ENCODE measurements at places on chromosomes 1 and 21.

- no peak for DNase-seq
Observed at GRCh38 chr1:193890935-193891334, 704.5 kb upstream of the B3GALT2 start.

GRCh38 chr1:6486433-6487011 lies 4.9 kb downstream of the PLEKHG5 start:
- peak; percentile 84 for DNase-seq

DNA sequence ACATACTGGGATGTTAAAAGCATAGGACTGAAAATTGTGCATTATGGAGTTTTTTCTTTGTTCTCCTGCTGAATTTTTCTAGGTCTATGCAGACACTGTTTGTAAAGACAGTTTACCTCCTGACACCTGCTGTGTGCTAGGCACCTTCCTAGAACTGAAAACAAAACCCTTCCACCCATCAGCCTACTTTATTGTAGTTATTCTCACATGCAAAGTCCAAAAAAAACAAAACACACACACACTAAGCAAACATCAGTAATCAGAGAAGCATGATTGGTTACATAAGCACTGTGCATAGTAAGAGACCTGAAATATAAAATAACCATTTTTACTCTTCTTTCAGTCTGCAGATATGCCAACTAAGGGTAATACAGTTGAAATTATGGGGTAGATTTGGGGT lies 195.1 kb downstream of the CRB1 start:
- DNase-seq: no peak

DNA sequence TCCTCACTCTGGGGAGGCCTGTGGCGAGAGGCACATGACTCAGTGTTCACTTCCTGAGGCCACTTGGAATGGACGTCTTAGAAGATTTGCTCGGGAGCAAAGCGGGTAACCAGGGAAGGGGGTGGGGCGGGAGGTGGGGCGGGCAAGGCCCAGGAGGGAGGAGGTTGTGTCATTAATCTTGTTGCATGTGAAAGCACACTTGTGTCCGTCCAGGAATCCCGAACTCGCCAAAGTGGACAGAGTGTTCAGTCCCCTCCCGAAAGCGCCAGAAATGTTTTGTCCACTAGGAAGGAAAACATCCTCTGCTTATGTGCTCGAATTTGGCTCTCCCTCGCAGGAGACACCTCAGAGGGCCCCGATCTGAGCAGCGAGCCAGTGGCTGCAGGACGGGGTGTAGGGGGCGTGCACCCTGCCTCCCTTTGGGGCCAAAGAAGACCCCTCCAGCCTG lies 84.2 kb downstream of the SPSB1 start:
- DNase-seq: peak; percentile 36

DNA sequence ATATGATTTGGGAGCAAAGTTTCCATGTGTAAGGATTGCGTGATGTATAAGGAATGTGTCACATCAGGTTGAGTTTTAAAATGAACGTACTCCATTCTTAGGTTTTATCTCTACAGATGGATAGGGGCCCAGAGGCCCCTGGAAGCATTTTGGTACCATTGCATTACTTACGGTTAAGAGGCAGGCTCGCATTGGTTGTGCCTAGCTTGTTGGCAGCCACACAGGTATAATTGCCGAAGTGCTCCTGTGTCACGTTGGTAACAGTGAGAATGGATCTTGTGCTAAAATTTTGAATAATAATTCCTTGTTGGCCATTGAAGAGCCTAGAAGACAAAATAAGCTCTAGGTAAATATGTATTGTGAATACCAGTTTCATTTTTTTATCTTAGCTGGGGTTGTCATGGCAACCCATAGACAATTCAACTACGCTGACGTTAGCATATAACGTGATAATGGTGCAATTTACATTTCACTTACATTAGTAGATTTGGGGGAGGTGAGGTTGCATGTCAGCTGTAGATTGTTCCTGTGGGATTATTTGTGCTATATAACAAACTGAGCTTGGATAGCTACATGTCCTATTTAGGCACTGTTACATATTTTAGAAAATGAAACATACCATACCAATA lies 511.9 kb upstream of the ZRANB2 start:
- no peak for DNase-seq

DNA sequence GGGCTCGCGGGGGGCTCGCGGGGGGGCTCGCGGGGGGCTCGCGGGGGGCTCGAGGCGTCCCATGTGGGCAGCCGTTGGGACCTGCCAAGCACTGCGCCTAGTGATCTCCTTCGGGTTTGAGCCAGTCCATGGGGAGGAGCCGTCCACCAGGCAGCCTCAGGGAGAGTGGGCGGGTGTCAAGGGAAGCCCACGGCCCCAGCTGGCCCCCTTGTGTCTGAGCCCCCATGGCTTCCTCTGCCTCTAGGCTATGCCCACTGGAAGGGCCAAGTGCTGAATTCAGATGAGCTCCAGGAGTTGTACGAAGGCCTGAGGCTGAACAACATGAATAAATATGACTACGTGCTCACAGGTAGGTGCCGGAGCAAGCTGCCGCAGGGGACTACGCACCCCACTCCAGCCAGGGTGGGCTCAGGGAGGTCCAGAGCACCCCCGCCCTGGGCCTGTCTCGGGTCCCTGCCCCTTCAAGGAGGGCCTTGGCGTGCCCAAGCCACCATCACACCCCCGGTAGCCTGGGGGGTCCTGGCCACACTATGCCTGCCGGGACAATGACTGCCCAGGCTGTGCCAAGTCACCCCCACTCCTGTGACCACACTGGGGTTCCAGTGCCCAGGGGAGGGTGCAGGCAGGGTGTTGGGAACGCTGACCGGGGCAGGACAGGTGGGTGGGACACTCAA lies 22.6 kb downstream of the PDXK start:
- DNase-seq: no peak

DNA sequence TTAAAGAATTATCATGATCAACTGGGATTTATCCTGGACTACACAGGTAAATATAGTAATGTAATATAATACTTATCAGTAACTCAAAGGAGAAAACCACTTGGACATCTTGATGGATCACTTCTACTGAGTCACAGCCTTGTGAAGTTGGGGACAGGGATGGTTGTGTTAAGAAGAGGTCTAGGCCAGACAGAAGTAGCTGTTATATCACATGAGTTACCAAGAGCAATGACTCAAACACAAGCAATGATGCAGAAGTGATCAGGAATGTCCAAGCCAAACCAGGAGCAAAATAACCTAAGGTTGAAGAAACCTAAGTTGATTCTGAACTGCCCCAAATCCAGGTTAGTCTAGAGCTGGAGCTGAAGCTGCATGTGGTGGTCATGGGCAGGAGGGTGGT lies 424.5 kb upstream of the DAB1 start:
- no peak for DNase-seq

GRCh38 chr1:236702791-236703394 lies 16.6 kb downstream of the ACTN2 start:
- no peak for DNase-seq

GRCh38 chr1:31238986-31239613 lies 587 bp downstream of the NKAIN1 start:
- DNase-seq: no peak

DNA sequence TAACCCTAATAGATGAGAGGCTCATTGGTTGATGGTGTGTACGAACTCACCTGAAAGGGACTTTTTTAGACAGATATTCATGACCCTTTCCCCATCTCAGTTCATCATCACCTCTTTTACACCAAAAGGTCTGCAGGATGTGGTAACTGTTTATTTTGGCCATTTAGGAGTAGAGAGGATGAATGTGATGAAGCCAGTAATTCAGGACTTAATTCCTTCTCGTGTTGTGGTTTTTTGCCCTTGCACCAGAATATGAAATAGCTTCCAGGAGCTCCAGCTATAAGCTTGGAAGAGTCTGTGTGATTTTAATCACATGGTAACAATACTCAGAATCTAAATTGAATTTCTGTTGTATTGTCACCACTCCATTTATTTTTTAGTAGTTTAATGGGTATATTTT lies 189.4 kb upstream of the KCTD3 start:
- DNase-seq: no peak

GRCh38 chr1:247681288-247681897 lies 1.9 kb upstream of the OR13G1 start:
- DNase-seq: peak; percentile 63

GRCh38 chr1:5274527-5274926 lies 620.1 kb downstream of the AJAP1 start:
- DNase-seq: no peak

DNA sequence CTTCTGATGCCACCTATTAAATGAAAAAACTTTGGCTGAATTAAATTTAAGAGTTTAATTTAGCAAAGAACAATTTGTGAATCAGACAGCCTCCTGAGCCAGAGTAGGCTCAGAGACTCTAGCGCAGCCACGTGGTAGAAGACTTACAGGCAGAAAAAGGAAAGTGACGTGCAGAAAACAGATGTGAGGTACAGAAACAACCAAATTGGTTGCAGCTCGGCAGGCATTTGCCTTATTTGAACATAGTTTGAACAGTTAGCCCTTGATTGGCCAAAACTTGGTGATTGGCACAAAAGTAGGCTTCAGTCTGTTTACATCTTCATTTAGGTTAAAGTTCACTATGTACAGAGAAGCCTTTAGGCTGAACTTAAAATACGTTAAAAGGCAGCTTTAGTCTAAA lies 22.9 kb downstream of the TCP10L start:
- DNase-seq: no peak

DNA sequence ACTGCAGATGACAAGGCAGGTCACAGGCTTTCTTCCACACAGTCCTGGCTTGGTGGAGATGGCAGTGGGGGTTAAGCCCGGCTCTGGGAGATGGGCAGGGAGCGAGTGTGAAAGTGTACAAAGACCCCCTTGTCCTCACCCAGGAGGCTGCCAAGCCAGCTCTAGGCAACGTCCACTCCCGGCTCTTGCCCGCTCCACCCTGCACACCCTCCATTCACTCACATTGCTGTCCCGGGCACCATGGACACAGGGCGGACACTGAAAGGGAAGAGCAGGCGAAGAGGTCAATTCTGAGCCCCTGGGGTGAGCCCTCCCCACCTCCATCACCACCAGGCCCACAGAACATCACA lies 8.9 kb downstream of the COL16A1 start:
- no peak for DNase-seq

DNA sequence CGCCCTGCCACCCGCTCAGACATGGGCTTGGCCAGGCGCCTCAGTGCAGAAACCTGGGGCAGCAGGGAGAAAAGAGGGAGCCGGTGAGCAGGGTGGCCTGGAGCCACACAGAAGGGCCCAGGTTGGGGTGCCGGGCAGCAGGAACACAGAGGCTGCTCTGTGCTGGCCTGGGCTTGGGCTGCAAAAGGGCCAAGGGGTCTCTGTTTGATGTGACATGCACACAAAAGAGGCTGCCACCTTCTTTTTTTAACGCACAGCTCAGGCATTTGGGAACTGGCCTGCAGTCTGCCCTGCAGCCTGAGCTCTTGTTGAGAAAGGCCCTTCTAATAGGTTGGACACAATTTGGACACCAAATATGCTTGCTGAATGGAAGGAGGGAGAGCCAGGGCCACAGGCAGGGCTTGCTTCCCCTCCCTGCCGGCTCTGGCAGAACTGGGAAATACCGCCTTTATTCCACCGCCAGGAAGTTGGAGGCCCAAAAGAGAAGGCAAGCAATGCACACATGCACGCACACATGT lies 32.4 kb downstream of the KIF21B start:
- DNase-seq: no peak

DNA sequence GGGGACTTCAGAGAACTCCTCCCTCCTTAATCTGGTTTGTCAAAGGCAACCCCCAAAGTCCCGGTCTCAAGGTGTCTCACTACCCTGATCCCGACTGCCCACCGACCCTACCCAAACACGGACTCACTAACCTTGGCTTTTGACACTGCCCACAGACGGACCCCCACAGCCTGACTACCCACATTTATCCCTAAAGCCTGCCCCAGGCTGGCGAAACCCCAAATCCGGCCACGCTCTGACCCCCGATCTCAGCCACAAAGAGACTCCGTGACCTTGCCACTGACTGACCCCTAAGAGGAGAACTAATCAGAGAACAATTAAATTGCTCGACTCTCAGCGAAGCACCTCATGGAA lies 5.2 kb downstream of the ID3 start:
- no peak for DNase-seq

- no peak for DNase-seq
Observed at GRCh38 chr1:28909198-28909597, 5.2 kb upstream of the EPB41 start.

- no peak for DNase-seq
Observed at GRCh38 chr1:173128742-173129141, 78.0 kb upstream of the TNFSF18 start.

DNA sequence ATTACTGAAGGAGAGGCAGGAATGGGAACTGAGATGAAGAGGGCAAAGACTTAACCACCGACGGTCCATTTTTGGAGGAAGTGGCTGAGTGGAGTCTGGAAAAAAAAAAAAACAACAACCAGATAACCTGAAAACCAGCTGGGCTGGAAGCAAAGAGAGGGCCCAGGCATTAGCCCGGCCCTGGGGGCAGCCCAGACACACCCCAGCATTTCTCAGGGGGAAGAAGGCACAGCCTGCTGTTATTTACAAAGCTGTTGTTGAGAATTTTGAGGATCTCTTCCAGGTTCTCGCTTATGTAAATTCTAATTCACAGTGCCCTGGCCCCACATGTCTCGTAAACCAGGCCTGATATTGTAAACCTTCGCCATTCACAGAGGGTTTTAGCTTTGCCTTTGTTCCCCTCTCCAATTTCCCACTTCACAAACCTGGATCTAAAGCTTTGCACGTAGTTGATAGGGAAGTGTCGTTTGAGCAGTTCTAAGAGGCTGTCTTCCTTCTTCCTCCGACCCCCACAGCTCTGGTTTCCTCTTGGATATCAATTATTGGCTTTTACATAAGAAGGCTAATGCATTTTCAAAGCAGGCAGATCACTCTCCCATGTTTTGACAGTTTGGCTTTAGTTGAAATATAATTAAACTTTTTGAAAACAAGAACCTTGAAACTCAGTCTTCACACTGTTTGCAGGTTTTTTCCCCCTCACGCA lies 161.8 kb upstream of the IRF2BP2 start:
- DNase-seq: no peak

- DNase-seq: no peak
Observed at GRCh38 chr1:226712742-226713419, 26.2 kb downstream of the ITPKB start.

DNA sequence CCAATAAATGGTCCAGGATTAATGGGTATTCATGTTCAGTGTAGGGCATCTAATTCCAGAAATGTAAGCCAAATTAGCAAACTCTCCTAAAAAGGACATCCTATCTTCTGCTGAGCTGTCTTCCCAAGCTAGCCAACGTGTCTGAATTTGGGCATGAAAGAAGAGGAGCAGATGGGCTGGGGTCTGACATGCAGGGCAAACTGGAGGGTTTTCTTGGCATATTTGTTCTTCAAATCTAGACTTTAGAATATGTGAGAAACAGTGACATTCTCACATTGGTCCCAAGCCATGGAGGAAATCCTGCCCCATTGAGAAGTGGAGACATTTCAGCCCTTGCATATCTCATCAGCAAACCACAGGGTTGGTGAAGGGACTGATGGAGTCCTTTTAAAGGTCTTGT lies 67.2 kb downstream of the LRIG2 start:
- DNase-seq: no peak

Measured in HTR-8/SVneo (cell line).